ENCODE measurements at places on chromosomes 7 and 10.

GRCh38 chr7:75869776-75870379 lies 9.0 kb upstream of the RHBDD2 start:
- DNase-seq = no peak

GRCh38 chr7:121398246-121398645 lies 2.1 kb upstream of the FAM3C start:
- DNase-seq = peak; percentile 27

- no peak for DNase-seq
Measured at GRCh38 chr10:90947030-90947960, 26.4 kb upstream of the ANKRD1 start.

DNA sequence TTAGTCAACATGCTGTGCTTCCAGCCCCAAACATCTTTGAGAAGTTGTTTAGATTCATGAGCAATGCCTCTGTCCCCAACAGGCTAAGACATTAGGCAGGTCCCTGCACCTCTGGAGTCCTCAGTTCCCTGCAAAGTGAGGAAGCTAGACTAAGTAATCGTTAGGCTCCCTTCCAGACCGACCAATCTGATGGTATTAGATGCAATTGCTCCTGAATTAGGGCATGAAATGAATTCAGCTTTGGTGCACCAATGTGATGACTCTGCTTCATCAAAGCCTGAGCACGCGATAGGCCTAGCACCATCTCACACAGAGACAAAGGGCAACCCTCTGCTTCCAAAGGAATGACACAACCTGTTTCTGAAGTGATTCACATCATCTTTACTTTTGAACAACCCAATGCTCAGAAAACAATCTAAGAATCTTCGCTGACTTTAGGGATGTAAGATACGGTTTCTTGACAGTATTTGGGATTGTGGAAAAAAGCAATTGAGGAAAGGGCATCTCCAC lies 723 bp upstream of the TES start:
- DNase-seq = no peak

- DNase-seq = no peak
Measured at GRCh38 chr10:88097536-88097935, 234.1 kb downstream of the PTEN start.

- DNase-seq = peak; percentile 97
Measured at GRCh38 chr10:123614888-123615287, 51.3 kb upstream of the GPR26 start.

DNA sequence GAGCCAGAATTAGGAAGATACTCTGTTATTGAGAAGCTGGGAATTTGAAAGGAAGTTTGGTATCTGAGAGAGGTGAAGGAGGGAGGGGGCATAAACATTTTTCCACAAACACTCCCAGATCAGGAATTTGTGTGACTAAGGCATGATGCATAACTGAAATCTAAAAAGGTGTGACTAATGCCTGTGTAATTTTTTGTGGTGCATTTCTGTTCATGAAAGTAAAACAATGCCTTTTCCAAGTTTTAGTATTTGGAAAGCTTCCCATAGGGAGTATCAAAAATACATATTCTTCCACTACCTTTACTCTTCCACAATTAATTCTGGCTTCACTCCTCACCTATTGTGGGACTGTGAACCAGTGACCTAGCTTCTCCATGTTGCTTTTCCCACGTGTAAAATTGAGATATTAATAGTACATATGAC lies 56.4 kb upstream of the CAV2 start:
- no peak for DNase-seq

GRCh38 chr7:80135309-80136104 lies 876 bp downstream of the GNAI1 start:
- DNase-seq = peak; percentile 38

- DNase-seq = no peak
Measured at GRCh38 chr7:138852469-138852868, 54.5 kb upstream of the ATP6V0A4 start.

GRCh38 chr7:142712617-142712957 lies 36.7 kb upstream of the PRSS1 start:
- DNase-seq = no peak

GRCh38 chr7:95295397-95295796 lies 28.9 kb downstream of the PON1 start:
- DNase-seq = no peak

- no peak for DNase-seq
Measured at GRCh38 chr7:46133072-46133471, 212.0 kb upstream of the IGFBP3 start.

- DNase-seq = peak; percentile 60
Measured at GRCh38 chr7:85890244-85890811, 703.5 kb upstream of the SEMA3D start.

GRCh38 chr7:151115836-151116418 lies 29.7 kb downstream of the AGAP3 start:
- DNase-seq = peak; percentile 63

DNA sequence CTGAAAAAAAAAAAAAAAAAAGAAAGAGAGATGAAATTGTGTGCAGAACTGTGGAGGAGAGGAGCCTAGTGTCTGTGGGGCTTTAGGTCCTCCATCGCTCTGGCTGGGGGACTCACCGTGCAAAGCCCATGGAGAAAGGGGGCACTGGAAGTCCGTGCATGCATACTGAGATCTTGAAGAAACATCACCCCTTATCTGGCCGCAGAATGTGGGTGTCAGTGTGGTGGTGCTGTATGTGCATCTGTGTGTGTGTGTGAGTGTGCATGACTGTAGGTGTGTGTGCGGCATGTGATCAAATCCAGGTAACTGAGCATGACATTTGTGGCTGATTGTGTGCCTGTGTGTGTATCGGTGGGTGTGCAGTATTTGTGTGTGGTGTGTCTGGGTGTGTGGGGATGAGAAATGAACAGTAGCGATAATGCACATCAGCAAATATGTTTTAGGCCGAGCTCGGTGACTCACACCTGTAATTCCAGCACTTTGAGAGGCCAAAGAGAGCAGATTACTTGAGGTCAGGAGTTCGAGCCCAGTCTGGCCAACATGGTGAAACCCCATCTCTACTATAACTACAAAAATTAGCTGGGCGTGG lies 8.8 kb upstream of the CLDN3 start:
- no peak for DNase-seq

DNA sequence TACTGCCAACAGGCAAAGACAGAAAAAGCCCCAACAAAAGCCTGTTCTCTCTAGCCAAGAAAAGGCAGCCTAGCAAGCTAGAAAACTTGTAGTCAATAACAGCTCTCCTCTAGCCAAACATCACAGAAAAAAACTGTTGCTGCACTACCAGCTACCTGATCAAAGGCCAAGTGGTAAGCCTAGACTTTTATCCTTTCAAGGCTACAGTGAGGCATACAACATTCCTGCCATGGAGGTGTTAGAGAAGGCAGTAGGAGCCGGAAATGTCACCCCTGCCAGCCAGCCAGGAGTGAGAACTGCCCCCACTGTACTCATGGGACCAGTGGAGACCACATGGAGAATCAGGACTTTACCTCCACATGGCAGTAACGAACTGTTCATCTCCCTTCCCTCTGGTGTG lies 31.2 kb downstream of the CCDC126 start:
- no peak for DNase-seq

GRCh38 chr10:131556897-131557495 lies 245.5 kb upstream of the TCERG1L start:
- DNase-seq = no peak

DNA sequence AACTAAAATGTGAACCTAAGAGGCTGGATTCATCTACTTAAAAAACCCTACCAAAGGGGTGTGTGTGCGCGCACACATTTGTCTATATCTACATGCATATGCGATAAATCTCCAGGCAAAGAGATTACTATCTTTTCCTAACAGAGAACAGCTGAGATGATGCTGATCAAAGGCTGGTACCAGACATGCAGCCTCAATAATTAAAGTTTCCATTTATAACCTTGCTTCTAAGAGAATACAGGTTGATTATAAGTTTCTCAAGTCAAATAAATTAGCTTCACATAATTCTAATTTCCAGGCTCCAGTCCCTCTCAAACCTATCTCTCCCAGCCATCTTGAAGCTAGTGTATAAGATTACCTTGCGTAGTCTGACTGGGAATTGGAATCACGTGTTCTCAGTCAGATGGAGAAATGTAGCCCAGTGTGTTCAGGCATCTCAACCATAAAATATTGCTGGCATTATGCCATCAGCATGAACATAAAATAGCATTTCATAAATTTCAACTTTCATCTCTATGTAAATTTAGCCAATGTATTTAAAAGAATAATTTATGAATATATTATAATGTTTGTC lies 1062.0 kb downstream of the XPNPEP1 start:
- DNase-seq = no peak

DNA sequence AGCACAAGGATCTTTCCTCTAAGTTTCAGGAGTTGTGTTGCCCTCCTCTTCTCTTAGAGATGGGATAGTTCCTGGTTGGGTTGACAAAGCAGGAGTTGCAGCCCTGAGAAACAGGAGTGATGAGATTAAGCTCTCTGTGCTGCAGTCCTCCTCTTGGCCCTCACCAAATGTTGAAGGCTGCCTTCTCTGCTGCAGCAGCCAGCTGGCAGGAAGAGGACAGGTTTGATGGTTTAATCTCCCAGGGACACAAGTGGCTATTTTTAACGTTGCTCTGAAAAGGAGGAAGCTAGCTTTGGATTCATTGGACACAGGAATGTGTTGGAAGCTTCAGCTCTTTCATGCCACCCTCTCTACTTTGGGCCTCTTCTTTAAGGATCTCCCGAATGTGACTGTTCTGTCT lies 9.4 kb downstream of the STRIP2 start:
- no peak for DNase-seq

DNA sequence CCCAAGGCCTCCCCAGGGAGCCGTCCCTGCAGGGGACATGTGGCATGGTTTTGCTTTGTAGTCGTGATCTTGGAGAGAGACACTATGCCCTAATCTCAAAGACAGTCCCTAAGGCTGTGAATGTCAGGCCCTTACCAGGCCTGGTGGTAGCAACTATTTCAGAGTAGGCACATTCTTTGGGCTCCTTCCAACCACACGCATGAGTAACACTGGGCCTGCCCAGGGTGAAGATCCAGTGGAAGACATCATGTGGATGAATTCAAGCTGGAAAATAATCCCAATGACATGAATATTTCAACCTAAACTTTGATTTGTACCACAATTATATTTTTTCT lies 39.5 kb upstream of the INSIG1 start:
- DNase-seq = no peak

- no peak for DNase-seq
Measured at GRCh38 chr7:93736668-93737369, 153.7 kb downstream of the TFPI2 start.

DNA sequence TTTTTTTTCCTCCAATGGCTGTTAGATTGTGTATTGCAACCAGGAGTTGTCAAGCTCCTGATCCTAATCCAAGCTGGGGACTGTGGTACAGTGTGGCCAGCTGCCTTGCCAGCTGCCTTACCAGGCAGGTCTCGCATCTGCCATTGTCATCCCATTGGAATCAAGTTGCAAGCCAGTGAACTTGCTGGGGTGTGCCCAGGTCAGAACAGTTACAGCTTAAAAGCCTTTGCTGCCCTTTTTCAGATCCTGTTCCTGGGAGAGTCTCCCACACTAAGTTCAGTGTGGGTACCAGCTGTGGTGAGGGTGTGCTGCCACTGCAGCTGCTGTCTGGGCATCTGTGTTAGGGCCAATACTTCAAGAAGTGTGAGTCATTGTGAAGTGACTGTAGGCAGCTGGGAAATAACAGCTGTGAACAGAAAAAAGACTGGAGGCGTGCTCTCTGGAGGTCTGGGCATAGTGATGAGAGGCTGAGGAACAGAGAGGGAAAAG lies 72.8 kb downstream of the CCNY start:
- no peak for DNase-seq

- DNase-seq = no peak
Measured at GRCh38 chr10:114519756-114520293, 115.5 kb upstream of the AFAP1L2 start.

DNA sequence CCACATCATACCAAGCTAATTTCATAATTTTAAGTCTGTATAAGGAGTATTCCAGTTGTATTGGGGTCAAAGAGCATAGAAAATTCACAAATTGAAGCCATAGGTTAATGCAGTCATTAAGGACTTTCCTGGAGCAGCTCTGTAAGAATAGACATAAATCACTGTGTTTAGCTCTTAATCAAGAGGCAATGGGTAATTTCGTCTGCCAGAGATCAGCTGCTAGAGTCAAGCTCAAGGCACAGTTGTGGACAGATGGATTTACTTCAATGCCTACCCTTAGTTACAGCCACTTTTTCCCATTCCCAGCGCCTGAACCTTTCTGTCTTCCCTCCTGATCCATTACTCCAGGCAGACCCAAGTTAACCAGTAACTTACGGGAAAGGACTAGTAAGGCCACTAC lies 40.6 kb upstream of the AGBL3 start:
- DNase-seq = no peak

GRCh38 chr10:23780331-23780730 lies 341.5 kb downstream of the OTUD1 start:
- DNase-seq = no peak

DNA sequence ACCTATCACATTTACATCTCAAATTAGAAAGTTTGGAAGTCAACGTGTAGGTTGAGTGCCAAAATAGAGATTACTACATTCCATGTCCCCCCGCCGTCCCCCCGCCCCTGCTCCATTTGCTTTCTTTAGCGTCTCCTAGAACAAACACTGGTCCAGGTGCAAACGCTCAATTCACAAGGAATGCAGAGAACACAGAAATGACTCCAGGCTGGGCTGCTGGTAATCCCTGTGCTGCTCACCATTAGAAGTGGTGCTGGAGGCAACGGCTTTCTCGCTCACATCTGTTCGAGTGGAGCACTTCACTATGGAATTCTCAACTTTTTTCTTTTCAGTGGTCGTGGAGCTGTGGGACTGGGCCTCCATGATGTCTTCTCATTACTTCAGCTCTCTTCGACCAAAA lies 14.1 kb downstream of the GLI3 start:
- peak; percentile 85 for DNase-seq

- DNase-seq = no peak
Measured at GRCh38 chr7:158404031-158404761, 183.4 kb downstream of the PTPRN2 start.

DNA sequence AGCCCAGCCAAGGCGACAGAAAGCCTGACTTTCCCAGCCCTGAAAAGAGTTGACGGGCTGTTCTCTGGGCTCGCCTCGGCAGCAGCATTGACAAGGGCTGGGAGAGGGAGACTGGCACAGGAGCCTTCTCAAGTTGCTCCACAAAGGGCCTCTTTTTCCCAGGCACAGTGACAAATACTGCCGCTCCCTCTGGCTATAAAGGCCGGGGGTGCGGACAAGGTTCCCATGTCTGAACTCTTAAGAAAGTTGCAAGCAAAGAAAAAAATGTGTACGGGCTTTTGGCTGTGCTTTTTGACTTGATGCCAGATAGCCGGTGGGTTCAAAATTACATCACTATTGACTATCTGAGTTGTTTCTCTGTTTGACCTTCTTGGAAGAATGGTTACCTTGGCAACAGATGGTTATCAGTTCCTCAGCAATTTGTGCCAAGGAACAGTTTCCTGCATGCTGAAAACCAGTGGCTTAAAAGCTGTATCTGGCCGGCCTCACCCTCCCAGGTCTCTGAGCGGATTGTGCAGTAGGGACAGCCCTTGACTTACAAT lies 115.9 kb upstream of the EEPD1 start:
- peak; percentile 13 for DNase-seq

GRCh38 chr10:58517491-58518355 lies 5.1 kb downstream of the BICC1 start:
- DNase-seq = no peak

DNA sequence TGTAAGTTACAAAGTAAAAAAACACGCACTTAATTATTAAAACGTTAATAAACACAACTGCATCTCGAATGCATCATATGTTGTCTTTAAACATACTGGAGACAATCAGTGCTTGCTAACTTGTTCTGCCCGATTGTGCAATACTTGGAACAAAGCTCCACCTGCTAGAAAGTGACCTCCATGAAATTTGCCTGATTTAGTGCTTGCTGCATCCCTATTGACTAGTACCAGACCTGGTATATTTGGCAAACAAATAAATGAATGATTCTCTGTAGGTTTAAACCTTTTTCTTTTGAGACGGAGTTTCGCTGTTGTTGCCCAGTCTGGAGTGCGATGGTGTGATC lies 6.2 kb downstream of the BZW2 start:
- DNase-seq = no peak
